ENCODE measurements at places on chromosomes 6 and 20. TPM values are rescaled to one million over a fixed set of nuclear protein-coding genes. Genes with fewer than 3 reads are reported as not detected.

DNA sequence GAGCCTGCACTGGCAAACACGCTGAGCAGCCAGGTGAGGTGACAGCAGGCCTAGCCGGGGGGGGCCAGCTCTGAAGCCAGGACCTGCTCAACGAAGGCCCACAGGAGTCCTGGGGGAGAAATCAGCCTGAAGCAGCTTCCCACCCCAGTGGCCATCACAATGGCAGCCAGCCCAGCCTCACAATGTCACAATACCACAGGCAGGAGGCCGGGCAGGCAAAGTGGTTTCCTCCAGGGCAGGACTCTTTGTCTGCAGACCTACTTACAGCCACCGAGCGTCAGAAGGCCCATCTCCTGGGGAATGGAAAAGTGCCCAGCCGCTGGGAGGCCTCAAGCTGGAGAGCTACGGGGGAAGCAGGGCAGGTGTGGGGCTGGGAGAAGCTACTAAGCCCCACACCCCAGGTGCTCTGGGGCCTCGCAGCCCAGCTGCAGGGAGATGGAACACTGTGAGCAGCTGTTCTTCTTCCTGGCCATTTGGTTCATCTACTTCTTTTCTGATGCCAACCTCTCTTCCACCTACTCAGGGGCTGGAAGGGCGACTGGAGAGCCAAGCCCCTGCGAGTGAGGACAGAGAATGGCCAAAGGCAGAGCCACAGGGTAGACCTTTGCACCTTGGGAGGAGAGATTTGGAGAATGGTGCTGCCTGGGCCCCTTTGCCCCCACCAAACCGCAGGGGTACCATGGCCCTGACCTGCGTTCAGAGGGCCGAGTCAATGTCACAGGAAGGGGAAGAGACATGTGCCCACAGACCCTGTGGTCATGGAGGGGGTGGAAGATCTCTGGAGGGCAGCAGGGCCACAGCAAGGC lies 22.3 kb upstream of the AVP start:
- DNase-seq, result no peak

FRK gene
- total RNA-seq, result 6.2 TPM

DNA sequence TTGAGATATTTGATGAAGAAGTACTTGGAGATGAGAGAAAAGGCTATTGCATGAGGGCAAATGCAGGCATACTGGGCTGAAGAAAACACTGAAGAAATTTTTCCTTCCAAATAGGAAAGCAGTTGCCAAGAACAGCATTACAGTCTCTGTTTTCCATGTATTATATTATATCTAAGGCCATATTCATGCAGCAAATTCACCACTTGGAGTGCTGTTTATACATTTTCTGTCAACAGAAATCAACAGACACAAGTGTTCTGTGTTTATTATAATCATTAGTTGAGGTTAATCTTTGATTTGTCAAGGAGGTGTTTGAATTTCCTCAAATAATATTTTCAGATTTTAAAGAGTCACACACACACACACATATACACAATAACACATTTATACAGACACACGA lies 268.8 kb upstream of the PLCB4 start:
- DNase-seq, result no peak

- DNase-seq, result no peak
These were observed 534.2 kb downstream of the HACE1 start for GRCh38 chr6:104325341-104326172.

PRDM13 gene
- not detected for total RNA-seq

DNA sequence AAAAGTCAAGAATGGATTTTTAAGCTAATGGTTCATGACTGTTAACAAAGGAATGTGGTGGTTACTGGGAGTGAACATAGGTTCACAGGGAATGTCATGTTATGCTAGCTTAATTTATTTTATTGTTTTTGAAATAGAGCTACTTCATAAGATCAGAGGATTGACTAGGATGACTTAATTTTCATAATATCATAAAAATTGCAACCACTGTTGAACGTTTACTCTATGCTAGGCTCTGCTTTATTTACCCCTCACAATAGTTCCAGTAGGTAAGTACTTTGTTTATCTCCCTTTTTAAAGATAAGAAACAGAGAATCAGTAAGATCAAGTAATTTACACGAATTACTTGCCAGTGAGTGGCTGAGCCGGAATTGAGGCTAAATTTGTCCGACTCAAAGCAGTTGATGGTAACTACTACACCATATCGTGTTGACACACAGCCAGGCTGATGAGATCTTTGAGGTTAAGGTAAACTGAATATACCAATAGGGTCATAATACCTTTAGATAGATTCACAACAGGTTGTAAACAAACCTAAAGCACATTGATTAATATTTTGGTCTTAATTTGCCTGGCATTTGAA lies 194.6 kb upstream of the CITED2 start:
- no peak for DNase-seq

CD40 gene
- total RNA-seq, result 8.0 TPM
